Prostate gland (tissue), 2 donors: ENCODE measurements at places on chromosomes 6 and 20. TPM values are rescaled to one million over a fixed set of nuclear protein-coding genes. Genes with fewer than 3 reads are reported as not detected.

DNA sequence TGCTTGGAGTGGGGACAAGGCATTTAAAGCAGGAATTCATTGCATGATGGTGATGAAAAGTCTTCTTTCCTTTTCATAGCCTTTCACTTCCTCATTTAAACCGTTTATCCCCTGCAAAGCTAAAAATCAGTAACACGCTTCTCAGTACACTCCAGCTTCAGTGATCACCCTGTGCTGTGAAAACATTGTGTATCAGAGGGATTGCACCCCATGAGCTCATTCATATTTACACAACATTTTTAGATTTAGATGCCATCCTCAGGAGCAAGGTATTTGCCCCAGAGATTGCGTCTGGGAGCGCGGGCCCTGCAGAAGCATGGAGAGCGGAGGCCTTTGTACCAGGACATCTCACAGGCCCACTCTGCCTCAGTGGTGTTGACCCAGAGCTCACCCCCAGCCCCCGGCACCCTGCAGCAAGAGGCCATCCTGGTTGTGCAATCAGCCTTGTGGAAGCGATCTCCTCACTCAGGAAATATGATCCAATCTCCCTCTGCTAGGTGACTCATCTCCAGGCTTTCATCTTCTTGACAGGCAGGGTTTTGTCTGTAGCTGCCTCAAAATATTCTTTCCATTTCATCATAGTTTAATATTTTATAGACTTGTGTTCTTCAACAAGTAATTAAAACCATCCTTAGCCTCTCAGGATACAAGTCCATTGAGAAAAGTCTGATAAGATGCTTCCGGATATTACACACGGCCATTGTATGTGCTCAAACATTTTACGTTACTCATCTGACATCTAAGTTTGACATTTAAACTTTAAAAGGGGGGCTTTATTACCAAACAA, 38.9 kb upstream of the THBS2 start:
- no peak for DNase-seq
- no peak overlapping the region for H3K27ac ChIP-seq
- no peaks in the 10 kb centered on the region for H3K27me3 ChIP-seq
- no peaks in the 10 kb centered on the region for H3K36me3 ChIP-seq
- no peaks in the 10 kb centered on the region for H3K4me1 ChIP-seq
- no peak overlapping the region for H3K4me3 ChIP-seq

- H3K4me1 ChIP-seq, result no peaks in the 10 kb centered on the region
- H3K36me3 ChIP-seq, result no peaks in the 10 kb centered on the region
- no peak overlapping the region for H3K27ac ChIP-seq
- no peaks in the 10 kb centered on the region for H3K27me3 ChIP-seq
- H3K4me3 ChIP-seq, result no peak overlapping the region
- no peak for DNase-seq
Measured at GRCh38 chr20:57256908-57257307, 9.5 kb downstream of the BMP7 start.

DNA sequence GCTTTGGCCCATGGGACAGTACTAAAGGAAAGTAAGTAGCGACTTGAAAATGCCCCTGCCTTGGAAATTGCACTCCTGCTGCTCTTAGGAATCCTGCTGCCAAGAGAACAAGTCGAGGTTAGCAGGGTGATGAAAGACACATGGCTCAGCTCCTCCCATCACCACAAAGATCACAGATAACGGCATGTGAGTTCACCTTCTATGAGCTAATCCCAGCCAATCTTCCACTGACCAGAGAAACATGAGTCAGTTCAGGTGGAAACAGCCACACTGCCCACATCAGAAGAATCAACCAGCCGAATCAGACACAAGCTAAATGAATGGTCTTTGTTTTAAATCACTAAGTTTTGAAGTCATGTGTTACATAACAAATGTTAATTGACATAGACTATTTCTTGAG, 106.3 kb downstream of the PRKN start:
- no peaks in the 10 kb centered on the region for H3K36me3 ChIP-seq
- H3K27me3 ChIP-seq, result no peaks in the 10 kb centered on the region
- no peak overlapping the region for H3K27ac ChIP-seq

GRCh38 chr20:2385026-2385425, 4.3 kb downstream of the TGM6 start:
- H3K4me3 ChIP-seq, result no peak overlapping the region
- no peak overlapping the region for H3K27ac ChIP-seq
- no peak for DNase-seq

DNA sequence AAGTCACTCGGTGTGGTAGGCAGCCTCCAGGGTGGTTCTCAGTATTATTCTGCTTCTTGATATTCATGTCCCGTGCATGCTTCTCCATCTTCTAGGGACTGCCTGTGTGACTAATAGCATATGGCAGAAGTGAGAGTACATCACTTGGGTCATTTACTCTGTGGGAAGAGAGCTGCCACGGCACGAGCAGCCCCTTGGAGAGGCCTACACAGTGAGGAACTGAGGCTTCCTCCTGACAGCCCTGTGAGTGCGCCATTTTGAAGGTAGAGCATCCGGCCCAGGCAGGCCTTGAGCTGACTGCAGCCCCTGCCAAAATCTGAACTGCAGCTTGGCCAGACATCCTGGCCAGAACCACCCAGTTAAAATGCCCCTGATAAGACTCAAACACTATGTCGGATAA, 17.3 kb upstream of the MCUR1 start:
- H3K27me3 ChIP-seq, result no peaks in the 10 kb centered on the region
- H3K36me3 ChIP-seq, result no peaks in the 10 kb centered on the region
- H3K27ac ChIP-seq, result no peak overlapping the region
- H3K4me1 ChIP-seq, result no peaks in the 10 kb centered on the region

GRCh38 chr6:82208913-82209312, 38.6 kb downstream of the IBTK start:
- no peak for DNase-seq
- no peak overlapping the region for H3K27ac ChIP-seq
- H3K36me3 ChIP-seq, result no peaks in the 10 kb centered on the region
- H3K4me3 ChIP-seq, result no peak overlapping the region
- no peaks in the 10 kb centered on the region for H3K4me1 ChIP-seq

HLA-DRB1 gene
- 22.1 TPM for total RNA-seq

DZANK1 gene
- total RNA-seq, result 2.0 TPM

FRK gene
- 6.9 TPM for total RNA-seq

ARMH2 gene
- not detected for total RNA-seq

C20orf141 gene
- total RNA-seq, result not detected

RTN4IP1 gene
- total RNA-seq, result 4.5 TPM
